ENCODE measurements at places on chromosomes 6 and 20.

DNA sequence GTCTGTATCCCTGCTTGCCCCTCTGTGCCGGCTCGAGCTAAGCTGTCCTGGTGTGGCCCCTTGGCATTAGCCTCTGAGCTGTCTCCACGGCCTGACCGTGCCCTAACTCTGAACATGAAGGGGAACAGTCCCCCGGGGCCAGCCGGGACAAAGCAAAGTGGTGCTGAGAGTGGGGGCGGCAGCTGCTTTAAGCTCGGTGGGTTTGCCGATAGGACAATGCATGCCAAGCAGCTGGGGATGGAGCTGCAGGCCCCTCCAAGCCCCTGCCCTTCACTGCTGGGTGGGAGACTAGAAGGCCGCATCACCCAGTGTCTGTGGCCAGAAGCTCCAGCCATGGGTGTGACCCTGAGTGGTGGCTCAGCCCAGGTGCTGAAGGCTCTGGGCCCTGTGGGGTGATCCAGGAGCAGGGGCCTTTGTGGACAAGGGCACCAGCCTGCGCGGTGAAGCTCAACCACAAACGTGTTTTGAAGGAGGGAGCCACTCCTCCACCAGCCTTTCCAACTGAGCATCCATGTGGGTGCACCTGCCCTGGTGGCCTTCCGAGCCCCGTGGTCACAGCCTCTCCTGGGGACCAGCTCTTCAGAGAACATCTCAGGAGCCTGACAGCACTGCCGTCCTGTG is 242.5 kb downstream of the ERMARD start:
- DNase-seq: no peak

- no peak for DNase-seq
Measured at GRCh38 chr20:10217721-10218410, 764 bp upstream of the SNAP25 start.

GRCh38 chr6:136333824-136334464 is 44.3 kb upstream of the BCLAF1 start:
- no peak for DNase-seq

GRCh38 chr6:143528164-143528811 is 16.8 kb upstream of the FUCA2 start:
- DNase-seq: no peak

DNA sequence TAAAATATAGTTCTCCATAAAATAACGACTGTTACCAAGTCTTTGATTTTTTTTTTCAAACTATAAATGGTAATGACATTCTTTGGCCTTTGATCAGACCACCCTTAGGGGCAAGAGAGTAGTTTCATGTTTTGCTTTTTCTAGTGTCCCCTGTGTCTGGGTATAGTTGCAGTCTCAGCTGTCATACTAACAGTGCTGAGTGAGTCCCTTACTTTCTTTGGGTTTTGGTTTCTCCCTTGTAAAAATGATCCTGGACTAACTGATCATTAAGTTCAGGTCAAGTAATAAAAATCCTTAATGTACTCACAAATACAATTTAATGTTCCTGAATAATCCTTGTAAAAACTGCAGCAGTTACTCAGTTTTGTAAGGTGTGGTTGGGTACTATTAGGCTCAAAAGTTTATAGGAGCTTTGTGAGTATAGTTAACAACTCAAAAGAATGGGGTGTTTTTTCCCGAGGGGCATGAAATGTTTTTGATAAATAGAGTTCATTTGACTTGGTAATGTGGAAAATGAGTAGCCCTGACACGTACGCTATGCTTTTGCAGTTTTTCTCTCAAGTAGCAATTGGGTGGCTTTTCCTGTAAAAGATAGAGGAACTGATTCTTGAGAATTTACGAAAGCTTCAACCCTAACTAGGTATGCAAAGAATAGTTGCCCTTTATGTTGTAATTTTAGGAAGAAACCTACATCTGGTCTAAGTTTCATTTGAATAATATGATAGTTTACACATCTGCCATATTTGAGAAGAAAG is 6.2 kb downstream of the PTPN1 start:
- no peak for DNase-seq

DNA sequence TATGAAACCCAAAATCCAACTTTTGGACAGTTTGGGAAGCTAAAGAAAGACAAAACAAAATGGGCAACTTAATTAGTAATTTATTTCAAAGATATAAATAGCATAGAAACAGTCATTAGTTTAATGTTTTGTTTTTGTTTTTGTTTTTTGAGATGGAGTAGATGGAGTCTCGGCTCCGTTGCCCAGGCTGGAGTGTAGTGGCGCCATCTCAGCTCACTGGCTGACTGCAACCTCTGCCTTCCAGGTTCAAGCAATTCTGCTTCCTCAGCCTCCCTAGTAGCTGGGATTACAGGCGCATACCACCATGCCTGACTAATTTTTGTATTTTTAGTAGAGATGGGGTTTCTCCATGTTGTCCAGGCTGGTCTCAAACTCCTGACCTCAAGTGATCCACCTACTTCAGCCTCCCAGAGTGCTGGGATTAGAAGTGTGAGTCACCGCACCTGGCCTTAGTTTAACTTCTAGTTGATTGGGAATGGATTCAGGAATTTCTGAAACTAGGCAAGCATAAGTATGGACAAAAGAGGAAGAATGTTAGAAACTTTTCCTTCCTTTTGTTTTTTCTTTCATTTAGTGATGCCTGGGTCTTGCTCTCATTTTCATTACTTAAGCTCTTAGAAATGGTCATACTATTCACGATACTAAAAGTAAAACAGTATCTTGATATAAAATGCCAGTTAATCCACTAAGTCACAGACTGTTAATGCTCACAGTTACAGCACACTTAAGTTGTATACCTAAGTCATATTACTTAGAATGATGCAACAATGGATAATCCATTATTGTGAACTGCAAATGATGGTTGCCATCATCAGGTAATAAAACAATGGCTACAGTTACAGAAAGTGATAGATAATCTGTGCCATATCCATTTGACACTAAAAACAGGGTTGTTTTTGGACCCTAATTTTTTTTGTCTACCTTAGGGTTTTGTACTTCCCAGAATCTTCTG is 8.2 kb downstream of the SENP6 start:
- no peak for DNase-seq

- DNase-seq: no peak
Measured at GRCh38 chr6:42199106-42199981, 4.6 kb upstream of the GUCA1B start.

- DNase-seq: no peak
Measured at GRCh38 chr6:152636021-152636608, 1.0 kb downstream of the SYNE1 start.

DNA sequence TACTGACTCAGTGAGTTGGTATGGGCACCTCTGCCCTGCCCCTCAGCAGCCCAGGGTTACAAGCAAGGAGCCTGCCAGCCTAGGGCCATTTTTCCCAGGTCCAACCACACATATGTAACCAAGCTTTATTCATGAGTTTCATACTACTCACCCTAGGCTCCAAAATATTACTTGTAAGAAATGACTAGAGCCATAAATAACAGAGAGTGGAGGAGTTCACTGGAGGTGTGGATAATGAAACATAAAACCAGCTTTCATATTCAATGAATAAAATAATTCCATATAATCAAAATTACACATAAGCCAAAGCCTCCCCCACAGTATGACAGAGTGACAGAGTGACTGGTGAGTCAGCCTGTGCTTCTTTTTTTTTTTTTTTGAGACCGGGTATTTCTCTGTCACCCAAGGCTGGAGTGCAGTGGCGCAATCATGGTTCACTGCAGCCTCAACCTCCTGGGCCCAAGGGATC is 229.8 kb upstream of the SASH1 start:
- DNase-seq: no peak

- DNase-seq: no peak
Measured at GRCh38 chr20:3925899-3926638, 36.9 kb downstream of the PANK2 start.

GRCh38 chr6:5215159-5215558 is 45.6 kb downstream of the LYRM4 start:
- DNase-seq: no peak

DNA sequence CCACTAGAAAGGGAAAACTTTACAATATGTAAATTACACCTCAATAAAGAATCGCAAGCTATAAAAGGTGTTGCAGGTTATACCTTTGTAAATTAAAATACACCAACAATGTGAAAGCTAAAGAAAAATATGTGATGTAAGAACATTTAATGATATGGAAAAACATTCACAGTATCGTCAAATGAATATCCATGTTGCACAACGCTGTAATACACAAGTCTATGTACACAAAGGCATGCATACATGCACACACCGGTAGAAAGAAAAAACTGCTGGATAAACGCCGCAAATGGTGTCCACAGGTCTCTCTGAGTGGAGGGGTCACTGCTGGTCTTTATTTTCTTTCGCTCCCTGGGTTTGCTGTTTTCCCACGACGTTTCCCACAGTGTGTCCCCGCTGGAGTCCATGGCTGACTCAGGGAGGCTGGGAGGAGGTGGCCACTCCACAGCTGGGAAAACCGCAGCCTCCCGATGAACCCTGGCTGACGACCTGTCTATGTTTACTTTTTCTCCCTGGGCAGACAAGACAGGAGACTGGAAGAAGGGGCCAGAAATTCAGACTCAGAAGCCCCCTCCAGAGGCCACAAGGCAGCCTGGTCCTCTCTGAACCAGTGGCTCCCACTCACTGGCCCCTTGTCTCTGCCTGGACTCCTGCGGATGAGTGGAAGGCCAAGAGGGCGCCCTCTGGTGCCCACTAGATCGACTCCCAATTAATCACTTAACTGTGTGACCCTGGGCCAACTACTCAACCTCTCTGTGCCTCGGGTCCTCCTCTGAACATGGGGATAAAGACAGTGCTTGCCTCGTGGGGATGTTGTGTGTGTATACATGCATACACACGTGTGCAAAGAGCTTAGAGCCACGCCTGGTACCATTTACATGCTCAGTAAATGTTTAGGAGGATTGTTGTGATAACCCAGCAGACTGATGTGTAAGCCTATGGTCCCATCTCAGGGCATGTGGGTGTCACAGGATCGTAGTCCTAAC is 12.8 kb upstream of the BPI start:
- DNase-seq: no peak

GRCh38 chr20:25397096-25397495 is 6.5 kb upstream of the ABHD12 start:
- DNase-seq: no peak

- no peak for DNase-seq
Measured at GRCh38 chr6:121482004-121482693, 46.7 kb downstream of the GJA1 start.

GRCh38 chr6:906920-907319 is 214.0 kb upstream of the EXOC2 start:
- DNase-seq: no peak

DNA sequence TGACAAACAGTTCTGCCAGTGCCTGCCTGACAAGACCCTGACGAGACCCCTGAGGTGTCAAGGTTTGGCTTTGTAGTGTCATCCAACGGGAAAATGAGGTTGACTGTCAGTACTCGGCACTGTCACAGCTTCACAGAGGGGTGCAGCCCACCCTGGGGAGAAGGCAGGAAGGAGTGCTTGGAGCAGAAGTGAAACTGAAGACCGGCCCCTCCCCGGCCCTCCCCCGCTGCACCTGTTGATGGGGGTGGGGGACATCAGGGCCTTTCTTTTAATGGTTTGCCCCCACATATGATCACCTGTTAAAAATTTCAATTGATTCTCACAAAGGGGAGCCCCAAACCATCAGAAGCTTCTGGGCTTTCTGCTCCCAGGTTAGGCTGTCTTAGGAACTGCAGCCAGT is 6.8 kb downstream of the PMEPA1 start:
- DNase-seq: no peak

- DNase-seq: no peak
Measured at GRCh38 chr6:78947962-78948361, 80.6 kb downstream of the IRAK1BP1 start.

DNA sequence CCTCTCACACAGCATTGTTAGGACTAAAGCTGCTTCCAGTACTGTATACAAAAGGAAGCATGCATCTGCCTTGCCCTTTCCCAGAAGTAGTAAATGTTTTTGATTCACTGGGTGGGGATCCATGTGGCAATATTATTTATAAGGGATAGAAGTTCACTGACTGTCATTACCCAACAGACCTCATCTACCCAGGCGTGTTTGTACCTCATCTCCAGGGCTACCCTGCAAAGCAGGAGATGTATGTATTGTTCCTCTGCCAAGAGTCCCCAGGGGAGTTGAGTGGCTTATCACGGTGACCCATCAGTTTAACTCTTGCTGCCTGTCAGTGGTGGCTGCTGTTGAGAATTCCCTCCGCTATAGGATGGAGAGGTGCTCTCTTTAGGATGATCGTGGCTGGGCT is 42.5 kb downstream of the SLC24A3 start:
- no peak for DNase-seq

DNA sequence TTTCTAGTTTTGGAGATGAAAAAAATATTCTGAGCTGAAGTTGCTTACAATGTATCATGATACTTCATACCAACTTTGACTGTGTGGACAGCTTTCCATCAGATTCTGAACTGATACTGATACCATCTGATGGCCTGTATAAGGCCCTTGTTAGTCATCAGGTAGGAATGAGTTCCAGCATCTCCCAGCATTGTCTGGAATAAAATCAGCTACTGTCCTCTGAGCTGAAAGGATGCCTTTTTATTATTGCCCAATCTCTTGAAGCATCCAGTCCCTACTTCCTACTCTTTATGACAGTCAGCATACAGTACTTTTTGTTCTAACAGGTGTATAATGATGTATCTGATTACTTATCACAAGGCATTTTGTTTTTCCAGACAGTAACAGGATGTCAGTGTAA is 70.6 kb upstream of the EYA4 start:
- DNase-seq: no peak

- no peak for DNase-seq
Measured at GRCh38 chr6:151502499-151502898, 8.7 kb downstream of the CCDC170 start.

GRCh38 chr20:2559279-2559626 is 22.9 kb downstream of the TMC2 start:
- DNase-seq: no peak

DNA sequence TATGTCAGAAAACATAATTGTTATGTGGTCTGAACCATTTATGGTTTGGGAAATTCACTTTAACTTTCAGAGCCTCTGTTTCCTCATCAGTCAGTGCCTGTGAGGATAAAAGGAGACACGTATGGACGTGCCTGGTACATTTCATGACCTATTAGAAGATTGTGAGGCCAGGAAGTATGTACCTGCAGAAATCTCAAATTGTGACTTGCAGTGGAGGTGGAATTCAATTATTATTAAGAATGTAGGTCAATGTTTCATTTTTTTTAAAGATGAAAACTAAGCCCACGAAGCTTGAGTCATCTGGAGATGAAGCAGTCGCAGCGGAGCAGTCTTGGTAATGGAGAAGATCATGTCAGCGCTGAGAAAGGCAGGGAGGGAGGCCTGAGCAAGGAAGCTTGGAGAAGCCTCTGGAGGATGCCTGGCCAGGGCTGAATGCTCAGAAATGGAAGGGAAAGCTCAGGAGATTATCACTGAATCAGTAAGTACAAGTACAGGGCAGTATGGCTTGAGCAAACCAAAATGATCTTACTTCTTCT is 3.9 kb upstream of the DSE start:
- DNase-seq: no peak

All from NCI-H187 treated with DMSO at 0.1 percent for 48 hours (cell line).